ENCODE measurements at places on chromosomes 12 and 14.

- no peak for DNase-seq
These were observed 611.0 kb downstream of the CCER1 start for GRCh38 chr12:90343966-90344365.

DNA sequence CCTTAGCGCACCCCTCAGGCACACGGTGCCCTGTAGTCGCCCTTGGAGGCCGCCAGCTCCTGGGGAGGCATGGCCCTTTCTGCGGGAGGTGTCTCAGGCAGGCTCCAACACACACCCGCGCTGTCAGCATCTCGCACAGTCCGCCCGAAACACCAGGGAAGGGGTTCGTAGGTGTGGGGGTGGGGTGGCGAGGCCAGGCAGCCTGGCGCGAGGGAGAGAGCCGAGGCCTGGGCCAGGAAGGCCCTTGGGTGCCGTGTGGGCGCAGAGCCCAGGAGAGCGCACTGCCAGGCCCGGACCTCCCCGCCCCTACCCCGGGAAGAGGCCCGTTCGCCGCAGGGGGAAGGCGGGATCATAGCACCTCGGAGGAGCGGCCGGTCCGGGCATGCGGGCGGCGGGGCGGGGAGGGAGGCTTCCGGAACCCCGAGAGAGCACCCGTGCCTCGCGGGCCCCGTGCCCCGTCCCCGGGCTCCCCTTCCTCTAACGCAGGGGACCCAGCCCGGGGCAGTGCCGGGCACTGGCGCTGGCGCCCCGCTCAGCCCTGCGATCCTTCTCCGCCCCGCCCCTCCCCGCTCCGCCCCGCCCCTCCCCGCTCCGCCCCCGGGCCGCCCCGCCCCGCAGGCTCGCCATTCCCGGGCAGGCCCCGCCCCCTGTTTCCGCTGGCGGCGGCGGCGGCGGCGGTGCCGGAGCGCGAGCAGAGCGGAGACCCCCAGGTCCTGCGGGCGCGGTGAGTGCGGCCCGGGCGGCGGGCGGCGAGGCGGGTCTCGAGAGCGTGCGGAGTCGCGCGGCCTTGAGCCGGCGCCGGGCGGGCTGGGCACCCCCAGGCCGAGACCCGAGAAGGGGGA lies at the start of gene TSPAN9:
Gene TSPAN9, plus strand, starts transcription at position 650 of the 842 bp plus-strand sequence. CDS start 123,815 bp downstream, outside the sequence.
- peak; percentile 57 for DNase-seq

DNA sequence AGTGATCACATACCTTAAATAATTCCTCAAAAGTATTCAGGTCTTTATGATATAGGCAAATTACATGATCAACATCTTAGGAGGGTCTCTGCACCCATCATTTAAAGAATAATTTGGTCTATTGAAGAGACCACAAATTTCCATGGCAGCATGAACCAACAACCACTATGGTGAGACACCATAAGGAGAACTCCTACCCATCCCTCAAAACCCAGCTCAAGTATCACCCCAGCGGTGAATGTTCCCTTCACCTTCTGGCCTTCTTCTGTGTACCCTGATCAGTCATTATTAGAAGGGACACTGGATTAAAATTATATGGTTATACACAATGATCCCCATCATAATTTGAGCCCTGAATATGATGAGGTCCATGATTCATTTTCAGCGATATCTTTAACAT lies 81.5 kb downstream of the DICER1 start:
- no peak for DNase-seq

DNA sequence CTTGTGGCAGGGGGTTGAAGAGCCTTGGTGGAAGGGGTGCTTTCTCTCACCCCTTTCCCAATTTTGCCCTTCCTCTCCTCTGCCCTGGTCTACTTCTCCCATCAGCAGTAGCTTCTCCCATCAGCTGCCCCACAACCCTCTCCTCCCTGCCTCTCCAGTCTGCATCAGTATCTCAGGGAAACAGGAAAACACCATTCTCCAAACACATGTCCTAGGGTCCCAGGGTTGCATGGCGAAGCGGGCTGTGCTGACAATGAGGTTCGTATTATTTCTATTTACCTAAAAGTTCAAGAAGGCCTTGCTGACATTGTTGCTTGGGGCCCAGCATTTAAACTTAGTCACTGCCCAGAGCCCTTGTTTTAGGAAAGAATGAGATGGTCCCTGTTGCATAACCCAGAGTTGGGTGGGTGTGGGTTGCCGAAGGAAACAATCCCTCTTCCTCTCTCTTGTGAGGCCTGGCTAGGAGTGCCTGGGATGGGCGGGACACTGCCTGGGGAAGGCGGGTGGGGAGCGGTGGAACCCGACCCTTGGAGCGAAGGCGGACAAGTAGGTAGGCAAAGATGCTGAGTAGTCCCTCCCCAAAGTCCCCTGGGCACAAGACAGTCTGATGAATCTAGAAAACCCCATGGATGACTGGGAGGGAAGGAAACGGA lies 1.3 kb upstream of the IGFBP6 start:
- DNase-seq, result no peak

GRCh38 chr12:95993907-95994306 lies 2.2 kb downstream of the HAL start:
- DNase-seq, result no peak

GRCh38 chr14:72755766-72756165 lies 138.1 kb downstream of the DPF3 start:
- DNase-seq, result no peak

- DNase-seq, result no peak
These were observed 51.4 kb upstream of the TMX1 start for GRCh38 chr14:51188566-51189185.

DNA sequence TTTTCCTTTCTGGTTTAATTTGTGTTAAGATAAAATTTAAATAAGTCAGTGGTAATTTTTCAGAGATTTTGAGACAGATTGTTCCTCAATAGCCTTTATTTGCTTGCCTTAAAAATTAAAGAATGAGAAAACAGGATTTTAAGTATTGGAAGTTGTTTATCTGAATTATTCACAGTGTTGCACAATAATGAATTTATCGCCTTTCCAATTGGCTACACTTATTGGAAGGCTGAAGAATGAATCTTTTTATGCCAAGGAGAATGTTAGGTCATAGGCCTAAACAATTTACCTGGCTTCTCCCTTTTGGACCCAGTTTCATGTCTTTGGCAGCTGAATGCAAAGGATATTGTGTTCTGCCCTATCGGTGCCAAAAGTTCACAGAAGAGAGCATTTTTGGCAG lies 250.2 kb downstream of the NPAS3 start:
- no peak for DNase-seq

DNA sequence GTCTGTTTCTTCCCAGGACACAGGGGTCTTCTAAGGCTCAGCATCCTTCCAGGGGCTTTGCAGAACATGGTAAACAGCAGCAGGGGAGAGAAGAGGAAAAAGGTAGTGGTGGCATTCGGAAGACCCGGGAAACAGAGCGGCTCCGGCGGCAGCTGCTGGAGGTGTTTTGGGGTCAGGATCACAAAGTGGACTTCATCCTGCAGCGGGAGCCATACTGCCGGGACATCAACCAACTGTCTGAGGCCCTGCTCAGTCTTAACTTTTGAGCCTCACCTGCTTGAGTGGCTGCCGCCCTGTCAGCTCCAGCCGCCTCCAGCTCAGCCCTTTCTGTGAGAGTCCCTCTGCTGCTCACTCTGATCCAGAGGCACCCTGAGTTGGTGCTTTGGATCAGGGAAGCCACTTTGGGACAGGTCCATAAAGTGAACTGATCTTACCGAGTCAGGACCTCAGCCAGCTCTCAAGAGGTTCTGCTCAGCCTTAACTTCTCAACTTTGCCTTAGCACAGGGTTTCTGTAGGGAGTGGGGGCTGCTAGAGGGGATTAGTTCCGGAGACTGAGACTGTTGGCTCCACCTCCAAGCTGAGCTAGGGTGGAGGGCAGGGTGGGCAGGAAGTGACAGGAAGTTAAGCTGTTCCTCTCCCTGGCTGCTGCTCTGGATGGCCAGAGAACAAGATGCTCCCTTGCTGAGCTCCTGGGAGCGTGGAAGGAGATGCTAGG lies 5.4 kb downstream of the SDR39U1 start:
- no peak for DNase-seq

DNA sequence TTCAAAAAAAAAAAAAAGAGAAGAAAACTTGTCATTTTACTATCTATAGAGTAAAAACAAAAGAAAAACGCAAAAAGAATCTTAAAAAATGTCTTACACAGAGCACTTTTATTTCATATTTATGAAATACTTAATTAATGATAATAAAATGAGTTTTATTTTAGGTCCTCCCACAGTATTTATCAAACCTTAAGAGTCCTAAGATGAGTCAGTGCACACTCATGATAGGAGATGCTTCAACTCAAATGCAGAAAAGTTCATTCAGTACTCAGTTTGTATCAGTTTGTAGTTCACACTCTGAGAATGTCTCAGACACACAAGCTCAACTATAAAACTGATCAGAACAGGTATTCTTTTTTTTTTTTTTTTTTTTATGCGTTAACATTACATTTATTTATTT lies 41.7 kb downstream of the TRIM9 start:
- DNase-seq, result no peak

- no peak for DNase-seq
These were observed 20.1 kb upstream of the CERS5 start for GRCh38 chr12:50187084-50187900.

GRCh38 chr12:103830730-103831320 lies 10.2 kb downstream of the NT5DC3 start:
- no peak for DNase-seq

- no peak for DNase-seq
These were observed 76.9 kb downstream of the SMOC1 start for GRCh38 chr14:69955855-69956845.

DNA sequence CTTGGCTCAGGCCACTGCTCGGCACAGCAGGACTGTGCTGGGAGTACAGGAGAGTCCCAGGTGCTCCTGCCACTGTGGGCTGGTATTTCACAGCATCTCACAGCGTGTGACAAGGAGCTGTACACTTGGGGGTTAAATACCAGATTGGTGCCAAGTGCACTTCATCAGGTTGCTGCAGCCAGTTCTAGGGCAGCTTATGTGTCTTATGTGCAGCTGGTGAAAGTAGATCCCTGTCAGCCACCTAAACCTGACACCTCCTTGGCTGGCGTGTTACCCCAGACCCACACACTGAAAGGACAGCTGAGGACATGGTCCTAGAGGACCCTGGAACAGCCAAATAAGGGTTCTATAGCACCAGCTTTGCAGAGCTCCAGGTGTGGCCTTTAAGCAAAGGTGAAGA lies 18.9 kb downstream of the PLEKHH1 start:
- no peak for DNase-seq

DNA sequence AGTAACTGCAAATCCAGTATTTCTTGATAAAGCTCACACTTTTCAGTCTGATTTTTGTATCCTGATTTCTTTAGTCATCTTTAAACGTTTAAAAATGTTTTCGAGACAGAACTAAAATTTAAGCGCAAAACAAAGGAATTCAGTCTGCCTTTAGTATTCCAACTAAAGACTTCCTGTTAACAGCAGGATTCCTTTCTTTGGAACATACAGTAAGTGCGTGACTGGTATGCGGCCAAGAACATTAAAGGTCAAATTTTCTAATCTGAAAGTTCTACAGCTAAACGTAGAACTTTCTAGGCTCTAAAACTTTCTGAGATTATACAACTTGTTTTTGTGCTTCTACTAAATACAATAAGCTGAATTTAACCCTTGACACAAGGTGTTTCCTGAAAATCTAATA lies 9.9 kb downstream of the SAV1 start:
- DNase-seq, result no peak

All from T-cell (primary cell).